ENCODE measurements at places on chromosomes 6 and 20.

- no peak for DNase-seq
Observed at GRCh38 chr6:85506441-85507093, 56.7 kb downstream of the NT5E start.

DNA sequence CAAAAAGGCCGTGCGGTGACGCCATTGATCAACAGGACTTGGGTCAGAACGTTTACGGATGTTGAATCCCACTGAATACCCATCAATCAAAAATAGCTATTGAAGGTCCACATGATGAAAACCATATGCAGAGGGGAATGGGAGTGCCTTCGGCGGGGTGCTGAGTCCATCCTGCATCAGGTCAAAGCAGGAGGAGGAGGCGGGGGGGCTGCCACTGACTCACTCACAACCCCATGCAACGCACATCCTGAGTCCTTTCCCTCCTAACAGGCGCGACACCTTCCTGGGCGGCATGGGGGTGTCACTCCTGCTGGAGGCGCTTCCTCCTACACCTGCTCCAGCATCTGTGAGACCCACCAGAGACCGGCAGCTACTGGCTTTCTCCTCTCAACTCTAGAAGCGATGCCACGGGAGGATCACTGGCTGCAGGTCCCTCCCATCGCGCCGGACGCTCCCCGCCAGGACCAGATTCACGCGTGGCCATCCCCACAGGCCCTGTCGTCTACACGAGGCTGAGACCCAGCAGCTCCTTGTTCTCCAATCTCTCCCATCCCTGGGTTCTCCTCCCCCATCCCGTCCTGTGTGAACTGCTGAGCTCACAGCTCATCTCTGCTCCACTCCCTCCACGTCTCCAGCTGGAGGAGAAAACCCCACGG is 170.6 kb upstream of the THBS2 start:
- DNase-seq = no peak

- no peak for DNase-seq
Observed at GRCh38 chr6:144334150-144334708, 49.1 kb downstream of the UTRN start.

- DNase-seq = no peak
Observed at GRCh38 chr20:4155953-4156352, 140.6 kb upstream of the RNF24 start.

DNA sequence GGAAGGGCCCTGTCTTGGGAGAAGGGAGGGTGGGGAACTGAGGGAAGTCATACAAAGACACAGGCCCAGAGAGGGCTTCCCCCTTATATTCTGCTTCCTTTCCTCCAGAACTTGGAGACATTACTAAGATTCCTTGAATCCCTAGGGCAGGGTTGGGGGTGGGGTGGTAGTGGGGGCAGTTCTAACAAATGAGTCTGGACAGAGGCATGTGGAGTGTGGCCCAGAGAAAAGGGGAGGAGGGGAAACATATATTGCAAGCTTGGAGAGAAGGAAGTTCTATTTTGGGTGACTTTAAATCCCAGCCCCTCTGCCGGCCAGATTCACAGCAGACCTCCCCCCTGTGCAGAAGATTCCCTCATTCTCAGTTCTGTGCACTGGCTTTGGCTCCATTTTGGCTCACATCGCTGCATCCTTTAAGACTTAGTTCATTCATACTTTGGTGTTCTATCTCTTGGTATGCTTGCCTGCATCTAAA is 43.7 kb downstream of the DAAM2 start:
- peak; percentile 95 for DNase-seq

- DNase-seq = no peak
Observed at GRCh38 chr6:34381081-34381480, 11.4 kb downstream of the NUDT3 start.

DNA sequence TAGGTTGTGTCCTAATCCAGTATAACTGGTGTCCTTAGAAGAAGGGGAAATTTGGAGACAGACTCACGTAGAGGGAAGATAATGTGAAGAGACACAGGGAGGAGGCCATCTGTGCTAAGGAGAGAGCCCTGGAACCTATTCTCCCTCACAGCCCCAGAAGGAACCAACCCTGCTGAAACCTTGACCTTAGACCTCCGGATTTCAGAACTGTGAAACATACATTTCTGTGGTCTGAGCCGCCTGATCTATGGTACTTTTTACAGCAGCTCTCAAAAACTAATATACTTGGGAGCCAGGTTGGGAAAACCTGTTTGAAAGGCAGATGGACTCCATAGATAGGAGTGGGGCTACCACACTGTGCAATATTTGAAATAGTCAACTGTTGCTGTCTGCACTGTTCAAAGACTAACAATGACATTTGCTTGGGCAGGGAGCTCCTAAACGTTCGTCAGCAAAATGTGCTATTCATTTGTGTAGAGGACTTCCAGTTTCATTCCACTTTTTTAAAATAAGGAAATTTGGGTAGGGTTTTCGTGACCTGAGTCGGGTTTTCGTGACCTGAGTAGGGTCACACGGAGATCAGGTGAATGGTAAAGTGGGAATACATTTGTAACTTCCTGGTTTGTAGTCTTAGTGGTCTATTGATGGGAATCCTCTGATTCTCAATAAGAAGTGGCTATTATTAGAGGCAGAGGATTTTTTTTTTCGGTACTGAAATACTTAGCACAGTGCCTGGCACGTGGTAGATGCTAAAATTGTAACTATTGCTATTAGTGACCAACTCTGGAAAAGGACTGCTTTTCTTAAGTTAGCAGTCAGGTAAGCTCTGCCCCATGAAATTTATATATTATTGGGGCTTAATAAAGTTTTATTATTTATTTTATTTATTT is 11.4 kb downstream of the TAGAP start:
- DNase-seq = no peak

DNA sequence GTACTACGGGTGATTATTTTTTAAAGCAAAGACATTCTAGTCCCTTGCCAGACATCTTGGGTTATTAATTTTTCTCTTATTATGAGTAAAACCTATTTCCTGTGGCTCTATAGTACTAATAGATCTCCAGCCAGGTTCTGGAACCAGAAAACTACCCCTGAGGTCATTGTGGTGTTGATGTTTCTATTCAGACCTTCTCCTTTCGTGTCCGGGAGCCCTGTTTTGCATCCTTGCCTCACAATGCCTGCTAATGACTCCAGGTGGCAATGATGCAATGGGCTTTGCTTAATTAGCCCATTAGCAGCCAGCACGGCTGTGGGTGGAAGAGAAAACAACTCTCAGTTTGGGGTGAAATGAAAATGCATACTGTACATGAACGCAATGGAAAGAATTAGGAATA is 62.9 kb upstream of the ARG1 start:
- DNase-seq = no peak

DNA sequence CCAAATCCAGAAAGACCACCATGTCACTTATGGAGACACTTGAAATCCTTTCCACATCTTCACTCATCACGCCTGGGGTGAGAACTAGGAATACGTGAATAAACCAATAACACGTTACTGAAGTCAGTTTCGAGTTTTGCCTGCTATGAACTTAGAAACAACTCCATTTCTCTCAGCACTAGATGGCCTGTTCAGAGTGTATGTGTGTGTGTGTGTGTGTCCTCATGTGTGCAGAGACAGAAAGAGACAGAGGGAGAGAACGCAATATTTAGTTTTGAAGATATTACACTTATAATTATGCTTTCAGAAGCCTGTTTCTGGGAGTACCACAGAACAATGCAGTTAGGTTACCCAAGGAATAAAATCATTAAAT is 81.2 kb upstream of the CCN6 start:
- no peak for DNase-seq
